ENCODE measurements at places on chromosomes 16 and 17.

- no peak for DNase-seq
Observed at GRCh38 chr17:5329784-5330557, 47.9 kb downstream of the RABEP1 start.

- no peak for DNase-seq
Observed at GRCh38 chr17:13096291-13096690, 78.5 kb upstream of the ELAC2 start.

GRCh38 chr17:45353043-45353442 is 36.2 kb upstream of the MAP3K14 start:
- DNase-seq: peak; percentile 45

DNA sequence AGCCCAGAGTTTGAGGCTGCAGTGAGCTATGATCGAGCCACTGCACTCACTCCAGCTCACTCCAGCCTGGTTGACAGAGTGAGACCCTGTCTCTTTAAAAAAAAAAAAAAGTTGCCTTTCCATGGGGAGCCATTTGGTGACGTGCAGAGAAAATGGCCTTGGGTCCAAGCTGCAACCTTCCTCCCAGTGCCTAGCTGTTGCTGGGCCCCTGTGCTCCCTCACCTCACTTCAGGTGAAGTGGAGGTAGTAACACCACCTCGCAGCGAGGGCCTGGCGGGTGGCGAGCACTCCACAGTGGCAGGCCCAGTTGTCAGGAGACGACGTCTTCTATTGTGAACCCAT is 17.4 kb downstream of the SYT17 start:
- no peak for DNase-seq

- no peak for DNase-seq
Observed at GRCh38 chr16:26710450-26710849, 356.3 kb upstream of the C16orf82 start.

DNA sequence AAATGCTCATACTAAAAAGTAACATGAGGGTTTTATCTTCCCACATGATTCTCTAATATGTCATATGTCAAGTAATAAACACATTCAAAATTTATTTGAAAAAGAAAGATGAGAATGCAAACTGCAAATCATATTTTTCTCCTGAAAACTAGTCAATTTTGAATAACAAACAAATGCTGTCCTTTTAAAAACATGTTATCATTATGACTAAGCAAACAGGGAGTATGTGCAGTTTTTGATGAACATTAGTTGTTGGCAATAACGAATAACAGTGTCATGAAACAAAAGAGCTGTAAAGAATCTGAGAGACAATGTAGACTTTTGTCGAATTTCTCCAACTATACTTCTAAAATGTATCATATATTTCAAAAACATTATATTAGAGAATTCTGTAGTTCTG is 34.8 kb downstream of the RPGRIP1L start:
- no peak for DNase-seq

DNA sequence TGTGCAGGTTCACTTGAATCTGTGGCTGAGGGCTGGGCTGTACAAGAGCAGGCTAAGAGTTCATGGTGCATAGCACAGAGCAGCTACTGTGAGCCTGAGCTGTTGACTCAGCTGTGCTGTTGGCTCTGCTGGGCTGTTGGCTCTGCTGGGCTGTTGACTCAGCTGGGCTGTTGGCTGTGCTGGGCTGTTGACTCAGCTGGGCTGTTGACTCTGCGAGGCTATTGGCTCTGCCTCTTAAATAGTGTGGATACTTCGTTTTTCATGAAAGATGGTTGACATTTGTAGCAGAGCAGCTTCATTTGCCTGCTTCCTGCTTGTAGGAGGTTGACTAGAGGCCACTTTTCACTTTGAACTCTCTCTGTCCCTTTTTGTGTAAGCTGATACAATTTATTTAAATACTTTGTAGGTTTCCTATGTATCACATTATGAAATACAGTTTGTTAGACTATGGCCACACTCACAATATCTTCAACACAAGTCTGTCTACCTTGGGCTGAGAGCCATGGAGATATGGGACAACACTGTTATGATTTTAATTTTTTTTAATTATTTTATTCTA is 40.3 kb upstream of the CCNF start:
- no peak for DNase-seq

GRCh38 chr17:76452127-76452659 is 759 bp downstream of the UBE2O start:
- no peak for DNase-seq

- DNase-seq: no peak
Observed at GRCh38 chr17:45871718-45872117, 22.6 kb upstream of the MAPT start.

GRCh38 chr16:47885489-47885888 is 270.3 kb downstream of the ABCC12 start:
- DNase-seq: no peak

GRCh38 chr17:36184023-36184765 is 7.8 kb upstream of the TBC1D3B start:
- no peak for DNase-seq

GRCh38 chr17:6903326-6903900 is 71.9 kb upstream of the TEKT1 start:
- no peak for DNase-seq

DNA sequence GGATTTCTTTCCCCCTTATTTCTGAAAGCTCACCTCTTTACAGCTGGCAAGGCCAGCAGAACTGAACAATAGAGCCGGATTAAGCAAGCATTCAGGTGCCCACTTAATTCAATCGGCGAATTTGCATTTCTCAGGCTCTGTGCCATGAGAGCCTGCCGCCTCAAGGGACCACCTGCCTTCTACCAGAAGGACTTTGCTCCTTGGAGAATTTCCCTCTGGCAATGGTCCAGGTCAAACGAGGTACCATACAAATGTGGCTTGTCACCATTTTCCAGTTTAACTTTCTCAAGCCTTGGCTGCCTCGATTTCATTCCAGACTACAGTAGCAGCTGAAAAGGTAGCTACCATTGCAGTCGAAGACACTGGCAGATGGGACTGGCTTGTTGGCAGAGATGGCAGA is 534.0 kb downstream of the MAF start:
- no peak for DNase-seq

- no peak for DNase-seq
Observed at GRCh38 chr17:1473170-1473569, 17.1 kb upstream of the CRK start.

DNA sequence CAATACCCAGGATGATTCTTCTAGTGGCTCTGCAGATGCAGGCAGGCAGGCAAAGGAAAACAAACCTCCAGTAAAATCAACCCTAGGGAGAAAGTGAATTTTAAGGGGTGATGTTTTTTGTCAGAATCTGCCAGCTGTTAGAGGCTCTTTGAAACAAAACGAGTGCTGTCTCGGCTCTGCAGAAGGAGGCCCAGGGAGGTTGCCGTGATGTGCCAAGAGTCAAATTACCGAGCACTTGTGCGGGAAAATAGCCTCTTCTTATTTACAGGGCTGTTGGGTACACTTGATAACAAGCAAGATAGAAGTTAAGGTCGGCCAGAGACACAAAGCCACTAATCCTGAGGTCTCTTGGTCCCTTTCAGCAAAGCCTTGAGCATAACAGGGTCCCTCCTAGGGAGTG is 68.9 kb upstream of the EEF2KMT start:
- no peak for DNase-seq

GRCh38 chr16:27811881-27812280 is 251.6 kb downstream of the GSG1L start:
- no peak for DNase-seq

DNA sequence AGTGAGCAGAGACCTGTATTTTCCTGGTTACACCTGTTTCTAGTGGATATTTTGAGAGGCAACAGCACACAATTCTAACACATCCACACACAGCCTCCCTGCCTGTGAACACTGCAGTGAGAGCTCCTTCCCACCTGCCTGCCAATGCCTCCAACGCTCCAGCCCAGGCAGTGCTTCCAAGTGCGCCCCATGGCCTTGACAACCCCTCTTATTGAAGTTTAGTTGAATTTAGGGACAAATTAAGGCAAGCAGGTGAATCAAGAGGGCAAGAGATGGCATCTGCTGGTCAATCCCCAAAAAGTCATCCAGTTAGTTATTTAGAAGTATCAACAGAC is 4.7 kb upstream of the MXRA7 start:
- no peak for DNase-seq

GRCh38 chr17:869567-870525 is 87.7 kb downstream of the MRM3 start:
- no peak for DNase-seq

- DNase-seq: no peak
Observed at GRCh38 chr17:57861000-57861789, 11.4 kb upstream of the MRPS23 start.

DNA sequence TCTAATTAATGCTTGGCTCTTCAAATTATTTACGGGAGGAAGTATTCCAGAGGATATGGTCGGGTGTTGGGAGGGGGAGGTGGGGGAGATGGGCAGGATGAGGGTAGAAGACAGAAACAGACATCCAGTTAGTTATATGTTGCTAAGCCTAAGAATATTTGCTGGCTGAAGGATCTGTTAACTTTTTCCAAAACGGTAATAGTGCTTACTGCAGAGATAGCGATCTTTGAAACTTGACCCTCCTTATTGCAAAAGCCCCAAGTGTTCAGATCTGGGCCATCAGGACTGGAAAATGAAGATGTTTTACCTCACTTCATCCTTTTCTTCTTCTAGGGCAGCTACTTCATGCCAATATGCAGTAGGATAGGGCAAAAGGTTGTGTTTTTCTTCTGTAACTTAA is 27.0 kb upstream of the MMD start:
- no peak for DNase-seq

DNA sequence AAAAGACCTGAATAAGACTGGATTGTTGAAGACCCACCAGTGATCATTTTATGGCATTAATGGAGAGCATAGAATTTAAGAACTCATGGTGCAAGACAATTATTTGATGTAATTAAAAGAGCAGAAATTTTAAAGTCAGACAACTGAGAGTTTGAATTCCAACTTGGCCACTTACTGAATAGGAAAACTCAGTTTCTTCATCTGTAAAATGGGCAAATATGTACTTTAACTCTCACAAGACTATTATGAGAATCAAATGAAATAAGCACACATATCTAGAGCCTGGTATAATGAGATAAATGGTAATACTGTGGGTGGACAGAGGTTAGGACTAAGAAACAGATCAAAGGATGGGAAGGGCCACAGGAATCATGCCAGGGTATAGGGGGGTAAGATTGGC is 88.0 kb downstream of the SOX9 start:
- DNase-seq: no peak

DNA sequence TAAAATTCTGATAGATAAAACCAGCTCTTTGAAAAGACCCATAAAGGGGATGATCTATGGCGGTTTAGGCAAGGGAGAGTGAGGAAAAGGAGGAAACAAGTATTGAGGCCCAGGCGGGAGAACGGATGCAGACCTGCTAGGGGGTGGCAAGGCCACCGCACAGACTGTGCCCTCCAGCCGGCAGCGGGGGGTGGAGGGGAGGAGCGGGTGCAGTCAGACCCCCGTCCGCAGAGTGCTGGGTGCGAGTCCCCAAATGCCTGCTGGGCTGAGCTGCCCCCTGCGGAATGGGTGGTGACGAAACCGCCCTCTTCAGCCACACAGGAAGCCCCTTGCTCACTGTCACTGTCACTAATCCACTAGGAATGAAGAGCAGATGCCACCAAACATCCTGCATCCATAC is 46.0 kb downstream of the LMF1 start:
- DNase-seq: no peak

- DNase-seq: no peak
Observed at GRCh38 chr16:87812200-87812656, 46.4 kb upstream of the KLHDC4 start.
